ENCODE measurements at places on chromosomes 3 and 15. TPM values are rescaled to one million over a fixed set of nuclear protein-coding genes. Genes with fewer than 3 reads are reported as not detected.

- no peak for DNase-seq
Measured at GRCh38 chr3:132354916-132355702, 37.9 kb downstream of the ACP3 start.

DNA sequence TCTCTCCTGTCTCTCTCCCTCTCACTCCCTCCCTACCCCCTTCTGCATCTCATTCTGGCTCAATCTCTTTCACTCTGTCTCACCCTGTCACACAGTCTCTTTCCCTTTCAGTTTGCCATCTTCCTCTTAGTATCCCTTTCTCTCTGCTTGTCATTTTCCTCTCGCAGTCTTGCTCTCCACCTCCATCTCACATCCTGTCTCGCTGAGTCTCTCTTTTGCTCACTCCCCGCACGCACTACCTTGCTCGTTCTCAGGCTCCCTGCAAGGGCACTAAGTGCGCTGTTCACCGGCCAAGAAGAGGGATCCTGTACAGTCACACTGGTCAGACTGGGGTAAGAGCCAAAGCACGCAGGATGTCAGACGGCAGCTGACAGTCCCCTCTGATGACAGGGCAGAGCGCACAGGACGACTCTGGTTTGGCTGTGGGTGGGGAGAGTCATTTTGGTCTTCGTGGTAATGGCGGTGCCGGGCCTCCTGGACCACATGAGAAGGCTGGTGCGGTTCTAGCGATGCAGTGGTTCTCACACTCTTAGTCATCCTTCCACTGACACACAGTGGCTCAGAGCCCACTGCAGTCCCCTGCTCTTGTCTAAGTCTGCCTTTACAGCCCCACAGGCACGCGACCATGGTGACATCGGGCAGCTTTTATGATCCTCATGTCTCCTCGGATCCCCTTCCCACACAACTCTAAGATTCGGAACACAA is 356.8 kb downstream of the FOXP1 start:
- no peak for DNase-seq

- no peak for DNase-seq
Measured at GRCh38 chr15:57286446-57287122, 89.7 kb upstream of the CGNL1 start.

DNA sequence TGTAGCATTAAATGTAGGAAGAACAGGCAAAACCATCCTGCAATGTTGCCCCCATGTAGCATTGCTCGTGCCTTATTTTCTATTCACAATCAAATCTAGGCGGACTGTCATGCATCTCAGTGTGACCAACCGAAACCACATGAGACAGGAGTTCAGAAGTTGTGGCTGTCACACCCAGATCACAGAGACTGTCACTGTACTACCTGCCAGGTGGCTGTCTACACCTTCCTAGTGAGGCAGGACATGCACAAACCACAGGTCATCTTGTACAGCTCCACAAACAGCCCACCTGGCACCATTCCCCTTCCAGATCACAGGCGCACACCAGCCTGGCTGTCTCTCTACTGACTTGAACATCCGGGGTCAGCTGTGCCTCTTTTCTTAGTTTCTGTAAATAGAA is 392.8 kb downstream of the OCA2 start:
- DNase-seq: no peak

- DNase-seq: no peak
Measured at GRCh38 chr3:81788610-81789009, 27.2 kb upstream of the GBE1 start.

DNA sequence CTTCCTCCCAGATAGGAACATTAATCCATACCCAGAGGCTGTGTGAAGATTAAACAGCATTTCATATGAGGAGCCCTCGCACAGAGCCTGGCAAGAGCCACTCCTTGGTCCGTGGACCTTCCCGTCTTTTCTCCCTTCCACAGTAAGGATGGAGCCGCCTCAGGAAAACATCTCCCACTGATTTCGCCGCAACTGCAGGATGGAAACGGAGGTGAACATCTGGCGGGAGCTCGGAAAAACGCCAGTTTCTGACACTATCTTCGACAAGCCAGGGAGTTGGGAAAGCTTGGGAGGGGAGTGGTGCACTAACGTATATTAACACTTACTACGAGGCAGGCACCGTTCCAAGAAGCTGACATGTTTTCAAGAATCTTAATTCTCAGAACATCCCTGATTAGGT is 157.9 kb downstream of the XXYLT1 start:
- DNase-seq: no peak

DNA sequence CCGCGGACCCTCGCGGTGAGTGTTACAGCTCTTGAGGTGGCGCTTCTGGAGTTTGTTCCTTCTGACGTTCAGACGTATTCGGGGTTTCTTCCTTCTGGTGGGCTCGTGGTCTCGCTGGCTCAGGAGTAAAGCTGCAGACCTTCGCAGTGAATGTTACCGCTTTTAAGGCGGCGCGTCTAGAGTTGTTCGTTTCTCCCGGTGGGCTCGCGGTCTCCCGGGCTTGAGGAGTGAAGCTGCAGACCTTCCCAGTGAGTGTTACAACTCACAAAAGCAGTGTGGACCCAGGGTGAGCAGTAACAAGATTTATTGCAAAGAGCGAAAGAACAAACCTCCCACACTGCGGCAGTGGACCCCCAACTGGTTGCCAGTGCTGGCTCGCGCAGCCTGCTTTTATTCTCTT is 177.1 kb downstream of the UACA start:
- no peak for DNase-seq

- DNase-seq: peak; percentile 7
Measured at GRCh38 chr15:78131295-78132061, at the start of gene CIB2. TSS of gene CIB2 (minus strand) at chr15:78131445. CDS start at chr15:78131215, 230 bp downstream.

The NLGN1 gene
- 1.7 TPM for polyA plus RNA-seq

The FAM43A gene
- polyA plus RNA-seq: 8.1 TPM

The CACNA1D gene
- 0.07 TPM for polyA plus RNA-seq
